CD8-positive, alpha-beta T cell (primary cell): ENCODE measurements at places on chromosomes 5 and 9.

DNA sequence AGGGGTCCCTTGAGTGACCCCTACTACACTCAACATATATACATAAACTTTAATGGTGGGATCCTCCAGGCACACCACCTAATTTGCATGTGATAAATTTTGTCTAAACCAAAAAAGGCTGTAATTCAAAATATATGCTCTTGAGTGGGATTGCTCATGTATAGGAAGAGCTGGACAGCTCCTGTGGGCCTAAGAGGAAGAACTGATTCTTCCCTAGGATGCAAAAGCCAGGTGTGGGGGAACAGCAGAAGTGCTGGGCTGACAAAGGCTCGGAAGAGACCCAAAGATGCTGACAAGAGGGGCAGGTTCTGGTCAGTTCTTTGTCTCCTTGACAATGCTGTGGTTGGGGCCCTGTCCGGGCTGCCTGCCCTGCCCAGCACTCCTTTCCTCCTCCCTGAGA is 43.9 kb downstream of the PCDH1 start:
- no peak for DNase-seq

GRCh38 chr5:145130996-145131395 is 704.1 kb downstream of the PRELID2 start:
- no peak for DNase-seq

GRCh38 chr5:140235791-140236551 is 61.0 kb downstream of the CYSTM1 start:
- DNase-seq, result no peak

GRCh38 chr9:125529107-125529506 is 177.9 kb downstream of the MAPKAP1 start:
- no peak for DNase-seq

- DNase-seq, result no peak
These were observed 62.1 kb downstream of the TMOD1 start for GRCh38 chr9:97563458-97564135.

GRCh38 chr9:126457175-126457547 is 130.5 kb downstream of the MVB12B start:
- no peak for DNase-seq

- no peak for DNase-seq
These were observed 146.8 kb downstream of the RNF180 start for GRCh38 chr5:64312491-64312890.

DNA sequence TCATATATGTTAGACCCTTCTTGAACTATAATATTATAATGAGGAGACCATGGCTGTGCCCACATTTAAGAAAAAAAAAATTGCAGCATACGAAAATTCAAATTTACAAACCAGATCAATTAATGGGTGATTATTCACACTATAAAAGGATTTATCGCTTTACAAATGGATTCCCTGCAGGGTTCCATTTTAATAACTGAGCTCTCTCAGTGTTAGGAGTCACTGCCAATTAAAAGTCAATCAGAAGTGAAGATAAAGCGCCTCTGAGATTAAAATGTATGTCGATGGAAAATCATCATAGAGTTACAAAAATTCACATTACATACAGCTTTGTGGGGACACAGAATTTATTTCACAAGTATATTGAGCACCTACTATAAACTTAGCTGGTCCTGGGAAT is 66.6 kb upstream of the SMARCA2 start:
- DNase-seq, result no peak

DNA sequence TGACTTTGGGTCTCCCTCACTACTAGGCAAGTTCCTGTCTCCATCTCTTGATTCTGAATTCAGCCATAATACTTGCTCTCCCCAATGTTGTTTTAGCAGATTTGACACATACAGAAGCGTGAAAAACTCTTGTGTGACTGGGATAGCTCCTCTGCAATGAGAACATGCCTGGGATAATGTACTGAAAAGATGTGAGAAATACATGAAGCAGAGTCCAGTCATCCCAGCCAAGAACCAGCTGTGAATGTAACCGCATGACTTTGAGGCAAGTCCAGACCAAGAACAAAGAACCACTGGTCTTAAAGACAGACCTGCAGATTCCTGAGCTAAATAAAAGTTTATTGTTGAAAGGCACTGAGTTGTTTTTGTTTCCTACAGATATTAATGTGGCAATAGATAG is 135.0 kb downstream of the NMUR2 start:
- DNase-seq, result no peak

DNA sequence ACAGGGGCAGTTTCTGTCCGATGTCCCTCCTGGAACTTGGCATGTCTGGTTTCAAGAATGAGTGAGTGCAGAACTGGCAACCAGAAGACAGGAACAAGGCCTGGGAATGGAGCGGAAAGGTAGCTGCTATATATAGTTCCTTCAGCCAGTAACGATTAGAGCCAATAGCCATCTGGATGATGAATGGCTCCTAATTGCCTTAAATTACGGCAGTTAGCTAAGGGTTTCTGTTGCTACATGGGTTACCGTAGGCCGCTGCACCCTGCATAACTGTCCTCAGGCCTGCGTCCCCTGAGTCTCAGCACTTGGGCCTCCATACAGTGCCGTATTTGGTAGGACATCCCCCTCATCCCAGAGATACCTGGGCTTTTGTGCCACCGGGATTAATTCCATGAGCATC is 29.4 kb downstream of the WWC1 start:
- DNase-seq, result no peak

GRCh38 chr5:149380466-149381121 is 1.5 kb upstream of the IL17B start:
- no peak for DNase-seq

DNA sequence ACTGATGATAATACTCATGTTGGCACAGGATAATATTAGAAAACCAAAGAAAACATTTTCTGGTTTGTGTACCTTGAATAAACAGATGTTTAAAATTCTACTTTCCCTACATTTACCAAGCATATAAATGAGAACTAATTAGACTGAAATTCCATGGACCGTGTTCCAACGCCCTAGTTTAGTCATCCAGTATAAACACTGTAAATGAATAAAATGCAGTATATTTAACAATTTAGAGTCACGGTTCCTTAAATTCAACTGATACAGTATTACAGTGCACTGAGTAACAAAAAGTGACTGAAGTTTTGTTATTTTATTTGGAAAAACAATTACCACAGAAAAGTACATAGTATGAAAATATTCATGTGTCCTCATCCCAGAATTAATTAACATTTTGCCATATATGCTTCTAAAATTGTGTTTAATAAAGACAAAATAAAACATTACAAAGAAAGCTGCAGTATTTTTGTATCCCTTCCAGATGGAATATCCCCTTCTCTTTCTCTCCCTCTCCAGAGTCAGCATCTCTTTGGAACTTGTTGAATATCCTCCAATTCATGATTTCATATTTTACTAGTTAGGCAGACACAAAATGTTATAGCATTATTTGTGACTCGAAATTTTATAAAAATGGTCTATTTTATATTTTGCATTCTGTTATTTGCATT is 112.5 kb downstream of the HMHB1 start:
- DNase-seq, result no peak

DNA sequence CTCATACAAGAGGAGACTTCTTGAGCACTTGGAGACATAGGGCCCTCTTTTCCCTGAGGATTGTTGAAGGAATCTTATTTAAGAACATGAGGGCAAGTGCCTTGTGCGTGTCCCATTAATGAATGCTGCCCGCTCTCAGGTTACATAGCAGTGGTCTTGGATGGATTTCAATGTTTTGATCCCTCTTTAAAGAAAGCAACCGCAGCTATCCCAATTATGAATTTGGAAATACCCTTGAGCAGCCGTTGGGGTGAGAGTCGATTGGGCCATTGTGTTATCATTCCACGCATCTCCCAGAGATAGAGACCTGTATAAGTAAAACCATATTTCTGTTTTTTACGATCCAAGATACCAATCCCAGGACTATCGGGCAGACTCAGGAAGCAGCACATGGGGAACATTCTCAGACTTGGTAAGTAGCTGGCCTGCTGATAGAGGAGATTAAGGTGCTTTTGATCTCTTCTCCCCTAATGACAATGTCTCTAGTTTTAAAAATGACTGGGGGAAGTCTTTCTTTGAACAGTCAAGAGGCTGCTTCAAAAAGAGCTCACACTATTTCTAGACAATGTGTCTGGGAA is 145.3 kb downstream of the MACROH2A1 start:
- no peak for DNase-seq

GRCh38 chr5:170633235-170634081 is 129.6 kb downstream of the KCNIP1 start:
- DNase-seq, result no peak

- no peak for DNase-seq
These were observed 118.2 kb downstream of the MED27 start for GRCh38 chr9:131961496-131961880.

DNA sequence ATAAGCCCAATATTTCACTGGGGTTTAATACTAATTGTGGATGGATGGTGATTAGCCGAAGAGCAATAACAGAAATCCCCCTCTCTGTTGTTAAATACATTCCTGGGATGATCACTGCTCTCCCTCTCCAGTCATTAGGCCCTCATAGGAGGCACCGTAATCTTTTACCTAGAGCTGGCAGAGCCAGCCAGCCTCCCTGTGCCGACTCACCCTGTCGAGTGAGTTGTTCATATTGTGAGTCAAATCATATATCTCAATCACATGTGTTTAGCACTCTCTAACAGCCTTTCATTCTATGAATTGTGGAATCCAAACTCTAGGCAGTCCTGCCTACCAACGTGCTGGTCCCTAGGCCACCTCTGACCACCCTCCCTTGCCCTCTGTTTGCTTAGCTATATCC is 771.0 kb downstream of the IRX1 start:
- DNase-seq, result no peak

DNA sequence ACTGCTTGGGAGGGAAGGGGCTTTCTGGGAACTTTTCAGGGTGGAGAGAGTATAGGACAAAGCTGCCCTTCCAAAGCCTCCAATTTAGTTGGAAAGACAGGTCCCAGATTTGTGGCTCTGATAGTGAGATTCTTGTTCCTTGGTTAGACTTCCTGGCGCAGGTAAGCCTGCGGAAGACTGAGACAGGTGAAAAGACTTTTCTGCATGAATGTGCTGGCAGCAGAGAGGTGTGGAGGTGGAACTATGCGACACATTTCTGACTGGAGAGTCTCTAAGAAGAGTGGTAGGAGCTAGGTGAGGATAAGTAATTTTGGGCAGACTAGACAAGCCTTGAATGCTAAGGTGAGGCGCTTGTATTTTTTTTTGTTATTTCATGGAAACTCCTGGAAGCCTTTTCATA is 29.9 kb downstream of the NANS start:
- no peak for DNase-seq

DNA sequence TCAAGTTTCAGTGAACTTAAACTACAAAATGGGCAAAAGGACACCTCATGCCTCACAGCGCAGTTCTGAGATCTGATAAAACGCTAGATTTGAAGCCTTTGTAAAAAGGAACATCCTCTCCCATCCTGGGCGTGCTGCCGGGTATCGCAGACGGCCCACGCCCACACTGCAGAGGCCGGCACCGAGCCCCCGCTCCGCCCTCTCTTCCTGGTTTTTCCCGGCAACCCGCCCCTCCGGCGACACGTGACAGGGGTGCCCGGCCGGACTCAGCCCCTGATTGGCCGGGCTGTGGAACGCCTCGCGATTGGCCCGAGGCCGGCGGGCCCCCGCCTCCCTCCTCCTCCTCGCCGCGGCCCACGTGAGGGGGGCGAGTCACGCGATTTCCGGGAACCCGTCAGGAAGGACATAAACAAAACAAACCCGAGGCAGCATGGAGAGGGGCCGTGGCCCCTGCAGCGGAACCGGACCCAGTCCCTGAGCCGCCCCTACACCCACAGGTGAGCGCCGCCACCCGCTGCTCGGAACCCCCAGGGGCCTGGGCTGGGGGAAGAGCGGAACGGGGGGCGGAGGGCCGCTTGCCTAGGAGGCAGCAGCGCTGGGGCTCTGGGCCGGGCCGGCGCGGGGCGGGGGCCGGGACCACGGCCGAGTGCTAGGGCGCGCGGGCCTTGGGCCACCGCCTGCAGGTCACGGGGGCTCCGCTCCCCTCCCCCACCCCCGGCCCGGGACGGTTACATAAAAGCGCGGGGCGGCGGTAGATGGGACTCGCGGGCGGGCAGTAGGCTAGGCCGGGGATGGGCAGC is at the start of gene CREBRF:
Gene CREBRF, plus strand, starts transcription at position 370 of the 800 bp plus-strand sequence. CDS start 24,424 bp downstream, outside the sequence.
- DNase-seq, result peak; percentile 99

DNA sequence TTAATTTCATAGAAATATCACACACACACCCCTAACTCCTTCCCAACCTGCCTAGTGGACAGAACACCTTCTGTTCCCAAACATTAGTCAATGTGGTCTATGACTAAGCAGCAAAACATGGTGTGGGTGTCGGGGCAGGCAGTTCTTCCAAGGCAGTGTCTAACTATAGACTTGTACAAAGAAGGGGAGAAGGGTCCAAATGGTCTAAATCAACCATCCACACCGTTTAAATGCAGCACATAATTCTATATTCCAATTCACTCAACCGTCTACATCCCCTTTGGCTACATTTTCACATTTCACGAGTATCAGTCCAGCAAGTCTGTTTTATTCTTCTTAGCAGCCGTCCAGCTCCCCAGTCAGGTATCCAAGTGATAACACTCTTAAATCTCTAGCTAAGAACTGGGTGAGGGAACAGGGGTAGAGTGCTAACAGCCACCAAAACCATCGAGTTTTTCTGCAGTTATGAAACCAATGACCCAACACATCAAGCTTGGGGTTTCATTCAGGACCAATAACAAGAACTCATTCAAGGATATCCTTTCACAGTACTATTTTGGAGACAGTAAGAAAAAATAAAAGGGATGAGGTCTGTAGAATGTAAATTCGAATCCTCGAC is 3.3 kb downstream of the ZNF608 start:
- DNase-seq, result no peak

DNA sequence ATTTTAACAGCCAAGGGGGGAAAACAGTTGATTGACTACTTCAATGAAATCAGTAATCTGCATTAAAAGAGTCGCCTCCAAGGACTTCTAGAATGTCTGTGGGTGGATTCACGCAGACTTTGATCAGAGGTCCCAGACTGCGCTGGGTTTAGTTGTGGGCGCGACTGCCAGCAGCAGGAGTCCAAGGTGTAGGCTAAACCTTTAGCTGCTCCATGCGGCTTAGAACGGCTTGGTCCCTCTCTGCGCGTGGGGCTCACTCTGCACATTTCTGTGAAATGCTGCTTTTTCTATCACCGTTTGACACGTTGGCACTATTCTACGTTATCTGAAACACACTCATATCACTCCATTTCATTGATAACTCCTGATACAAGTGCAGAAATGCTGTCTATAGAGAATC is 48.6 kb upstream of the IRX2 start:
- DNase-seq, result no peak

GRCh38 chr9:38359297-38359653 is 33.2 kb upstream of the ALDH1B1 start:
- DNase-seq, result no peak
